ENCODE measurements at places on chromosomes 4 and X. TPM values are rescaled to one million over a fixed set of nuclear protein-coding genes. Genes with fewer than 3 reads are reported as not detected.

DNA sequence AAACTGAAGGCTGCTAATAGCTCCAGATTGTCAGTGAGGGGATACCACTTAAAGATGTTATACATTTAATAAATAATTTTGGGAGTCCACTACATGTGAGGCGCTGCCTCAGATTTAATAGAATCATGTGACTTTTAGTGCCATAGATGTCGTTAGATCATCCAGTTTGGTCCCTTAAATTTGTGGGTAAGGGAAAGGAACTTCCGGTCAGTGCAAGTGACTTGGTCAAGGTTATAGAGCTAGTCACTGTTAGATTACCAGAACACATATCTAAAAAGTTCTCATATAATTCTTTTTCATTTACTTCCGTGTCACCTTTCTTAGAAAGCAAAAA is 529 bp upstream of the UBA6 start:
- DNase-seq = no peak

DNA sequence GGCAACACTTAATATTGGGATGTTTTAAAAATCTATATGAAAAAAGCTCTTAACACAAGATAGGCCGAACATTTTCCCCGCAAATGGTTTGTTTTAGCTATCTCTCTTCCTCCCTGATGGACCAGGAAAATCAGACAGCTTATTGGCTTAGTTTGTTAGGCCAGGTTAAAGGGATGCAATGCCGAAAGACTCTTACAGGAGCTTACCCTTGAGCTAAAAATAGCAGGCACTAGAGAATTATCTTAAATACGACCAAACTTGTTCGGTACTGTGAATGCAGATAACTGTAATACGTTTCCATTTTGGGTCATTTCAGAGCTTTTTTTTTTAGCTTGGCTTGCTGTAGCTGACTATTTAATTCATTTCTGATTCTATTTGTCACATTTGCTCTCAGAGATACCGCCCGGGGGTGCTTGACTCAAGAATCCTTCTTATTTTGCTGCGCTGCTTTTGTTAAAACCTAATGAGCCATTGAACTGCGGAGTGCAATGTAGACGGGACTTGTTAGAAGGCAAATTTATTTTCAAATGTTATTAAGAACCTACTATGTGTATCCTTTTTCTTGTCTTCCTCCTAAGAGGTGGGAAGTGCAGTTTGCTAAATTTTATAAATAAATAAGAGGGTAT is 23.3 kb downstream of the PPARGC1A start:
- no peak for DNase-seq

DNA sequence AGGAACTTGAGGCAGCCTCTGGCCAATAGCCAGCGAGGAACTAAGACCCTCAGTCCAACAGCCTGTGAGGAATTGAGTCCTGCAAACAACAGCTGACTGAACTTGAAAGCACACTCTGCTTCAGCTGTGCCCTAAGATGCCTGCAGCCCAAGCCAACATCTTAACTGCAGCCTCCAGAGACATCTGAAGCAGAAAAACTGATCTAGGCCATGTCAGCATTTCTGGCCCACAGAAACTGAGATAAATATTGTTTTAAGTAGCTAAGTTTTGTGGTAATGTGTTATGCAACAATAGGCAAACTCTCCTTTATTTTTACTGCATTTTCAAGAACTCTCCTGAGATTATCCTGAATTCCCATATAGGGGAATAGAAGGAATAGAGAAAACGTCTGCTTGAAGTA is 24.4 kb upstream of the PIGA start:
- no peak for DNase-seq

Gene CLGN
- 5.2 TPM for total RNA-seq

Gene SMIM9
- not detected for total RNA-seq

Gene NALF2
- not detected for total RNA-seq

DNA sequence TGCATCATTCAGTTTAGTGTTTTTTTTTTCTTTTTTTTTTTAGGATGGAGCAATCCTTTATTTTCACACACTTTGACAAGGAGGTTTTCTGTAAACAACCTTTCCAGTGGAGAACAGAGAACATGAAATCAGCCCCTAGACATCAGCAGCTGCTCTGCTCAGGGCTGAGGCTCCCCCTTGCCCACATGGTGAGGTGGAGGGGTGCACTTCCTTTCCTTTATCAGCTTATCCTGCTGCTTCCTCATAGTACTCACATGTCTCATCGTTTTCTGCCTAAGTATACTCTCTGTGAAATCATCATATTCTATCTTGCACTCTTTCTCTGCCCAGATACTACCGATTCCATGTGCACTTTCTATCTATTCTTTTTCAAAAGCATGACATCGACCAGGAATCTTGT is 47.6 kb upstream of the PRSS12 start:
- DNase-seq = no peak

GRCh38 chr4:60962286-60962685 is 237.8 kb upstream of the ADGRL3 start:
- DNase-seq = no peak

Gene OTUD6A
- total RNA-seq = not detected

Measured in breast epithelium (tissue), 4 donors.